Stromal cell of bone marrow (primary cell): ENCODE measurements at places on chromosomes 2 and 18.

GRCh38 chr2:85939131-85939530 lies 50.3 kb upstream of the ST3GAL5 start:
- DNase-seq: no peak

- no peak for DNase-seq
These were observed 45.7 kb downstream of the C2orf42 start for GRCh38 chr2:70145144-70145490.

GRCh38 chr18:35458677-35459441 lies 38.9 kb downstream of the INO80C start:
- DNase-seq: no peak

GRCh38 chr18:74257083-74257482 lies 34.7 kb downstream of the CYB5A start:
- DNase-seq: no peak

GRCh38 chr2:240507060-240507777 lies 50.6 kb downstream of the ANKMY1 start:
- no peak for DNase-seq

DNA sequence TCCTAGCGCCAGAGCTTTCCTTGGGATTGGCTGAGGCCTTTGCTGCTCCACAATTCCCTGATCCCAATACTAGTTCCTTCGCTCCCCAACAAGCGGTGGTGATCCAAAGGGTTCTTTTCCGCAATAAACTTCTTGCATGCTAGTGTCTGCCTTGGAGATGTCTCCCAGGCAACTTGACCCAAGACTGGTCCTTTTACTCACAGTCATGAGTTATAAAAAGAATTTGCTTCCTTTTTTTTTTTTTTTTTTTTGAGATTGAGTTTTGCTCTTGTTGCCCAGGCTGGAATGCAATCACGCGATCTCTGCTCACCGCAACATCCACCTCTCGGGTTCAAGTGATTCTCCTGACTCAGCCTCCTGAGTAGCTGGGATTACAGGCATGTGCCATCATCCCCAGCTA lies 89.8 kb upstream of the SP3 start:
- no peak for DNase-seq

DNA sequence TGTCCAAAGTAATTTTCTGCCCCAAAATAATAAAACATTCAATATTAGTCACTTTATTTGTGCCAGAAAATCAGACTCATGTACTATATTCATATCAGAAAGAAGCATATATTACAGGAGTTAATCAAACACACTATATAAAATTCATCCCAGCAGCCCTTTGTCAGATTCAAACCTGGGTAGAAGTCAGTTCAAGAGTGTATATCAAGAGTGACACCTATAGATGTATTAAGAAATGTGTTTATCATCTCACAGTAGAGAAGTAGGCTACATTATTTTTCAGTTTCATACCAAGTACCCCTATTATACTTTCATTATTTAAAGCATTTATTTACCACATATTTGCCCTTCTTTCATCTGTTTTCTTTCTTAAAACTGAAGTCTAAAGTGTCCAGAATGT lies 193.2 kb upstream of the DDX18 start:
- no peak for DNase-seq

- peak; percentile 66 for DNase-seq
These were observed 46.6 kb upstream of the AMMECR1L start for GRCh38 chr2:127932199-127932876.

GRCh38 chr2:31170071-31170698 lies 31.9 kb upstream of the GALNT14 start:
- peak; percentile 25 for DNase-seq

DNA sequence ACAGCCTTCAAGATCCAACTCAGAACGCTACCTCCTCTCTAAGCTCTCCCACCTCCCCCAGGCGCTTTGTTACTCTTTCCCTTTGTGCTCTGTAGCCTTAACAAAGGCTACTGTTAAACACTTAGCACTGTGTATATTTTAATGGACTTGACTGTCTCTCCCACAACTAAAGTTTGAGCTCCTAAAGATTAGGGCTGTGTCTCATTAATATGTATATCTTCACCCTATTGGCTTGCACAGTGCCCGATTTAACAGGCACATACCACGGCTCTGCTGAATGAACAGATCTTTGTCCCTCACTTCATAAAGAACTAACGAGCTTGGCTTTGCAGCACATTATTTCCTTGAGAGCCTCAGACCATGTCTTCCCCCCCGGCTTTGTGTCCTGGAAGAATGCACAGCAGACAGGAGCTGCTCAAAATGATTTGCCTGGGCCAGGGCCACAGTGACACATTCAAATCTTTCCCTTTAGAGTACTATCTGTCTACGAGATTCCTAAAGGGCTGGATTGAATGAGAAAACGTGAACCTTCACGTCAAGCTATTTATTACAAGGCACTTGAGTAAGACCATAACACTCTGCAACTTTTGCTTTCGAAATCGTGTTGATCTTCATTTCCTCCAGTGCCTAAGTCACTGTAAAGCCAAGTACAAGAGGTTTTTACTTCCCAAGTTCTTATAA lies 22.1 kb downstream of the ABHD3 start:
- DNase-seq: peak; percentile 63

- no peak for DNase-seq
These were observed 40.2 kb downstream of the SCTR start for GRCh38 chr2:119483896-119484718.

- DNase-seq: peak; percentile 54
These were observed 4.8 kb downstream of the TNFRSF11A start for GRCh38 chr18:62329691-62330454.

DNA sequence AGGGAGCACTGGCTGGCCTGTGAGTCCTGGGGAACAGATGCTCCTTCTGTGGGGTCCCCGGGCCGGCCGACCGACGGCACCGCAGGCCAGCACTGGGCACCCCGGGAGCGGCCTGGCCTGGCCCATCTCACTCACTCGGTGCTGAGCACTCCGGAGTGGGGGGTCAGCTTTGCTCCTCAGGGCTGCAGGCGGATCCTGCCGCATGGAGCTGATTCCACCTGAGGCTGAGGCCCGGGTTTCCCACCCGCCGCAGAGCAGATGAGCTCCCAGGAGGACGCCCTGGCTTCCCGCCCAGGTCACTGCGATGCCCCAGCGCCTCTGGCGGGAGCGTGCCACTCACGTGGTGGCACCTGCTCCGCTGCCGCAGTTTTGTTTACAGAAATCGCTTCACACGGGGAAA lies 418.6 kb downstream of the GALR1 start:
- no peak for DNase-seq

- no peak for DNase-seq
These were observed 46.1 kb downstream of the STPG4 start for GRCh38 chr2:47109007-47109375.

DNA sequence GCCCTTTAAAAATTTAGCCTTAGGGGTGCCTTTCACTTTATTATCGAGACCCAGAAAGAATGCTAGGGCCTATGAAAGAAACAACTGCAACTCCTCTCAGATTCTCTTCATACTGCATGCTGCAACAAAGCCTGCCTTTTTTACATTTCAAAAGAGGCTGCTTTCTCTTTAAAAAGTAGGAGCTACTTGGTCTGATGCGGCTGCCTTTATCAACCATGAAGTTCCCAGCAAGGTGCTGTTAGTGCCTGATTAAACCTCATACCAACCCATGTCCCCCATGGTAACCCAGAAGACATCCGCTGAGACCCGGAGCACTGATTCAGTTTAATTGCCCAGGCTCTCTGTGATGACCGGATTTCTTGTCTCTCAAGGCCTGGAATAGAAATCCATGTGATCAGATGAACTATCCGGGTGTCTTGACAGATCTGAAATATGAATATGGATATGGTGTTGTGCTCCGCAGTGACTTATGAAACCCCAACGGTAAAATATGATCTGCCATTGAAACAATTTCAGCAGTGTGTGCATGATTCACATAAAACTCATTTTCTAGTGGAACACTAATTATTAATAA lies 368.3 kb downstream of the ZNF521 start:
- DNase-seq: no peak

GRCh38 chr2:20050646-20051531 lies 539 bp downstream of the LAPTM4A start:
- DNase-seq: peak; percentile 57

- peak; percentile 16 for DNase-seq
These were observed 186.5 kb downstream of the LNPK start for GRCh38 chr2:175815537-175815936.

DNA sequence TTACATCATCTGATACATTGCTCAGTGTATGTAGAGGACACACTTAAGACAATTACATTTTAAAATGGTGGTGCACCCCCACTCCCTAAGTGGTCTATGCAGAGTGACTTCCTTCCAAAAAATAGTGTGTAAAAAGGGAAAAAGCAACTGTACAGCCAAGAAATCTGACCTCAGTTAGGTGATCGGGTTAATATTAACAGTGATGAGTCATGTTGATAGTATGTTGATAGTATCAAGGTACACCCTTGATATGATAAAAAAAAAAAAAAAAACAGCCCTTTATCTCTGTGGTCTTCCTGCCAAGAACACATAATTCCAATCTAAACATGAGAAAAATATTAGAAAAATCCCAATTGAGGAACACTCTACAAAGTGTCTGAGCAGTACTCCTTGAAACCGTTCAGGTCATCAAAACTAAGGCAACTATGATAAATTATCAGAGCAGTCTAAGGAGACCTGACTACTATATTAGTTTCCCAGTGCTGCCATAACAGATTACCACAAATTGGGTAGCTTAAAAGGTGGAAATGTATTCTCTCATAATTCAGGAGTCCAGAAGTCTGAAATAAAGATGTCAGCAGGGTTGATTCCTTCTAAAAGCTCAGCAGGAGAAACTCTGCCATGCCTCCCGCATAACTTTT lies 171.9 kb downstream of the ARHGAP28 start:
- DNase-seq: no peak

- peak; percentile 25 for DNase-seq
These were observed 89.9 kb downstream of the UBE2E3 start for GRCh38 chr2:181070119-181070835.

GRCh38 chr2:181528441-181528840 lies 71.3 kb downstream of the ITGA4 start:
- no peak for DNase-seq

GRCh38 chr18:36017232-36017631 lies 44.8 kb downstream of the RMP24 start:
- no peak for DNase-seq
